ENCODE measurements at places on chromosomes 2 and 18. TPM values are rescaled to one million over a fixed set of nuclear protein-coding genes. Genes with fewer than 3 reads are reported as not detected.

TMEM247 gene
- polyA plus RNA-seq: not detected

REG1B gene
- not detected for polyA plus RNA-seq

- DNase-seq: no peak
These were observed 119.2 kb downstream of the BABAM2 start for GRCh38 chr2:28009732-28010131.

DNA sequence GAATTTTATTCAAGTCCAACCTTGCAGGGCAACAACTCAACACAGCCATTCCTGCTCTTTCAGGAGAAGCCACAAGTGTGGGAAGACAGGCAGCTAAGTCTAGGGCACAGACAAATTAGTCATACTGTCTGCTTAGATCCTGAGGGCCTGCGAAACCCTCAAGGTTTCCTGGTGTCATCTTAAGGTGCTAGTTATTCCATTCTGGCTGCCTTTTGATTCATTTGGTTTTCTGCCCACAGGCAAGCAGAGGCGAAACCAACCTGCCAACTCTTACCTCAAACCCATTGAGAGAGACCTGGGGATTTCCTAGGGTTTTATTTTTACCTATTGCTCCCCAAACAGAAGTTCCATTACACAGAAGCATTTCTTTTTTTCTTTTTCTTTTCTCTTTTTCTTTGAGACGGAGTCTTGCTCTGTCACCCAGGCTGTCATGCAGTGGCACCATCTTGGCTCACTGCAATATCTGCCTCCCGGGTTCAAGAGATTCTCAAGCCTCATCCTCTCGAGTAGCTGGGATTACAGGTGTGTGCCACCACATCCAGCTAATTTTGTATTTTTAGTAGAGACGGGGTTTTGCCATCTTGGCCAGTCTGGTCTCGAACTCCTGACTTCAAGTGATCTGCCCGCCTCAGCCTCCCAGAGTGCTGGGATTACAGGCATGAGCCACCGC lies 23.7 kb upstream of the SCYGR1 start:
- DNase-seq: no peak

DNA sequence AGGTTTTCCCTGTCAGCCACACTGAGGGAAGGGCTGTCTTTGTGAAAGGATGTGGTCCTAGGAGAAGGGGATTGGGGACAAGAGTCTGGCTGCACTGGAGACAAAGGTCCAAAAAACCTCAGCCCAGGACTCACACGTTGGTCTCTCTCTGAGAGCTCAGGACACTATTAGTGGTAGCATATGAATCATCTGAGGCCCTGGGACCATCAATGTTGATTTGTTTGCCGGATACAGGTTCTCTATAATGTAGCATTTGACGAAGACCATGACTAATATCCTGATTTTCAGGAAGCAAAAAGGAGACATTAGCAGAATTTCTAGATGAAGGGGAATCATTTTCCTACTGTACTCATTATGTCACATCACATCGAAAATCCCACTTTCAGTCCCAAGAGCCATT lies 22.2 kb upstream of the DNAH6 start:
- peak; percentile 70 for DNase-seq

DNA sequence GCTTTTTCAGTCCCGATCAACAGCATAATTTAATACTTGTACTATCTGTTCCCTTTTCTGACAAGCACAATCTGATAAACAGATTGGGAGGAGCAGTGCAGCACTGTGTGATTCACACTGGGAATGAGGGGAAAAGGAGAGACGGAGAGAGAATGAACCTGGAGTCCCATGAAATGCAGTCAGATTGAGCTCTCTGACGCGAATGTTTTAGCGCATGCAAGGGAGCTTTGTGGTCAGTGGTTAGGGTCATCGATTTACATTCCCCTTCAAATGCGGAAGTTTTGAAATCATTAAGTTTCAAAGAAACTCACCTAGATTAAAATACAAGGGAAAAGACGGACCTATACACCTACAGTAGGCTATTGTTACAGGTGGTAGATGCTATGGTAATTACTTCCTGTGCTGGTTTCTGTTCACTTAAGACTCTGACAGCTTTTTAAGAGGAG lies 99.6 kb downstream of the KCTD1 start:
- no peak for DNase-seq

Data from endothelial cell of umbilical vein (primary cell).